ENCODE measurements at places on chromosomes 4 and X.

GRCh38 chr4:1836650-1837049, 19.3 kb downstream of the LETM1 start:
- DNase-seq: no peak

- DNase-seq: no peak
Observed at GRCh38 chr4:119623025-119623424, 5.6 kb downstream of the PDE5A start.

DNA sequence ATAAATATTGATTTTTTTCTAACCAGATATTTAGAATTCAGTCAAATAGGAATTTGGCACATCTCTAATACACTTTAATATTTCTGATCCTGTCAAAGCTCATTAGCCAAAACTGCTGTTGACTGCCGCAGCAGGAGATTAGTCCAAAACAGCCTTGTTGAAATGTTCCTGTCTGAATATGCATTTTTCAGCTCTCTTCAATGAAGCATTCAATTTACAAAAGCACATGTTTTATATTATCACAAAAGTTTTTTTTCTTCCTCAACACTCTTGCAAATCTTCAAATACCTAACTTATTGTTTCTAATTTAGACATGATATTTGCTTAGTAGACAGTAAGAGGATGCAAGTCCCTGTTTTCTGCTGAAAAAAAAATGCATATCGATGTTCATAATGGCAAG, 140.9 kb downstream of the SPATA18 start:
- no peak for DNase-seq

DNA sequence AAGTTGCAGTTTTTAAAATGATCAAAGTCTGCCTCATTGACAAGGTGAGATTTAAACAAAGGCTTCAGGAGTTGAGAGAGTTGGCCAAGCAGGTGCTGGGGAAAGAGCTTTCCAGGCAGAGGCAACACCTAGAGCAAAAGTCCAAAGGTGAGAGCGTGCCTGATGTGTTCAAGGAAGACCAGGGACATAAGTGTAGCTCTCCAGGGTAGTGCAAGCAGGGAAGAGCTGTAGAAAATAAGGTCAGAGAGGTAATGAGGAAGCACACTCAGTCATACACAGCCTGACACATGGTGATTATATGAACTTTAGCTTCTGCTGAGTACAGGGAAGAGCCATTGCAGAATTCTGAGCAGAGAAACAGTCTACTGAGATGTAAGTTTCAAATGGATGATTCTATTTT, 265.0 kb upstream of the NWD2 start:
- DNase-seq: no peak

DNA sequence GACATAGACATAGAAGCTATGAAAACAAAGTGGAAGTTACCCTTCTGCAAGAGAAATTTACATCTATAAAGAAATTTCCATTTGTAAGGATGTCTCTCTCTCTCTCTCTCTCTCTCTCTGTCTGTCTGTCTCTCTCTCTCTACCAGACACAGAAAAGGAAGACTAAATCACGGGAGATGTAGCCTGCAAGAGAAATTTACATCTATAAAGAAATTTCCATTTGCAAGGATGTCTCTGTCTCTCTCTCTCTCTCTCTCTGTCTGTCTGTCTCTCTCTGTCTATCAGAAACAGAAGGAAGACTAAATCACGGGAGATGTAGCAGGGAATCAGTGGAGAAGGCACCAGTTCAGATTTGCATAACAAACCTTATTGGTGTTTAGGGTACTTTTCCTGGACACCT, 65.6 kb upstream of the CTSO start:
- no peak for DNase-seq

GRCh38 chrX:87728024-87728423, 210.4 kb downstream of the KLHL4 start:
- DNase-seq: no peak

DNA sequence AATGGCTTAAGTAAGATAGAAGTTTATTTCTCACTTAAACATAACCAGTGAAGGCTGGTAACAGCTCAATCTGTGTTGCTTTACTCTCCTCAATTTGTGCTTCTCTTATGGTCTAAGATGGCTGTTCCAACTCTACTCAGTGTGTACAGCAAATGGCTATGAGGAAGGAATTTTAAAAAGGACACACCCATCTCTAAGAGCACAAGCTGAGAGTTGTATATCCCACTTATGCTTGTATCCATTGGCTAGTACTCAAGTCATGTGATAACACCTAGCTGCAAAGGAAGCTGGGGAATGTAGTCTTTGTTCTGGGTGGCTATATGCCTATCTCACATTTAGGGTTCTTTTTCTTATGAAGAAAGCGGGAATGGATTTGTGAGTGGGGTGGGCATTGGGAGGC, 63.3 kb downstream of the GPAT3 start:
- DNase-seq: no peak

GRCh38 chr4:3658530-3658913, 107.7 kb upstream of the ADRA2C start:
- DNase-seq: no peak

GRCh38 chrX:41922431-41923151, 763 bp downstream of the CASK start:
- peak; percentile 18 for DNase-seq

DNA sequence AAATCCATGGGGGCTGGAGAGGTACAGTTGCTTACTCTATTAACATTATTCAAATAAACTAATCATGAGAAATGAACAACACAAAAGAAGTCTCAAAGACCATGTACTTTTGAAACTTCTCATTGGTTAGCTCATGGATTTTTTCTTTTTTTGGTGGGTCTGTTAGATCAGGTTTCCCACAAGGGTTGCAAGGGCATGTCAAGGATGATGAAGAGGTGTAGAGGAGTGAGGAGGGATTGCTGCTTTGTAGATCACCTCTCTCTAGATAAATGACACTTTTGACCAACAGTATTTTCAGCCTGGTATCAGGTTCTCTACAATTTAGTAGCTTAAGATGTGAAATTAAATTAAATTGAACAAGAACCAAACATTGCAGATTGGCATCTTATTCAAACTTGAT, 417.9 kb upstream of the AGA start:
- DNase-seq: no peak

- DNase-seq: no peak
Observed at GRCh38 chr4:71785959-71786358, 2.1 kb upstream of the GC start.

DNA sequence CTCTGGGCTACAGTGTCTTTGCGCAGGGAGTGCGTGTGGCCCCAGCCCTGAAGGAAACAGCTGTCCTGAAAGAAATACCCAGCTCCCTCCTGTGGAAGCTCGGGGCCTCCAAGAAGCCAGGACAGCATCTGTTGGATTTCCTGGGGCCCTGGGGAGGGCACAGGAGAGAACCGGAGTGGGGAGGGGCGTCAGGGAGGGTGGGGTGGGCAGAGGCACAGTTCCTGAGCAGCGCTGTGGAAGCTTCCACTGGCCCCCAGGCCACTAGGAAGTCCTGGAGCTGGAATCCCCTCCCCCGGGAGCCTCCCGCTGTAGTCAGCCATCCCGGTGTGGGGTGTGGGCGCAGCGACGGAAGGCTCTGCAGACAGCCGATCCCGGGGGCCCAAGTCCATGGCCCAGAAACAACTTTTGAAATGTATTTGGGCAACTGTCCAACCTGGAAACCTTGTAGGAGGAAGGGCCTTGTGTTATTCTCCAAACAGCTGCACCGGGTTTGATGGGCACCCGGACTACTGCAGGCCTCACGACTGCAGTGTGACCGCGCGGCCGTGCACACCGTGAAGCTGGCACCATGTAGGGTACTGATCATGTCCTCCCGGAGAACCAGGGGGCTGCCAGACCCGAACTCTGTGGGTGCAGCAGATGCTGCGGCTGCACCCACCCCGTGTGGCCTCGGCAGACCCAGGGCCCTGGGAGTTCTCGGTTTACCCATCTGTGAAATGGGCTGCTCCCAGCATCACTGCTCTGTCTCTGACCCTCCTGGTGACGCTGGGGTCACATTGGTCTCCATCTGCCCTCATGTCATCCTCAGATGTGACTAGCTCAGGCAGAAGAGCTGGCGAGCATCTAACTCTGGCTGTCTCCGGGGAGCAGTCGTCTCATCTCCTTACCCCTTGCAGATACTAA, 68.5 kb upstream of the HMX1 start:
- no peak for DNase-seq

DNA sequence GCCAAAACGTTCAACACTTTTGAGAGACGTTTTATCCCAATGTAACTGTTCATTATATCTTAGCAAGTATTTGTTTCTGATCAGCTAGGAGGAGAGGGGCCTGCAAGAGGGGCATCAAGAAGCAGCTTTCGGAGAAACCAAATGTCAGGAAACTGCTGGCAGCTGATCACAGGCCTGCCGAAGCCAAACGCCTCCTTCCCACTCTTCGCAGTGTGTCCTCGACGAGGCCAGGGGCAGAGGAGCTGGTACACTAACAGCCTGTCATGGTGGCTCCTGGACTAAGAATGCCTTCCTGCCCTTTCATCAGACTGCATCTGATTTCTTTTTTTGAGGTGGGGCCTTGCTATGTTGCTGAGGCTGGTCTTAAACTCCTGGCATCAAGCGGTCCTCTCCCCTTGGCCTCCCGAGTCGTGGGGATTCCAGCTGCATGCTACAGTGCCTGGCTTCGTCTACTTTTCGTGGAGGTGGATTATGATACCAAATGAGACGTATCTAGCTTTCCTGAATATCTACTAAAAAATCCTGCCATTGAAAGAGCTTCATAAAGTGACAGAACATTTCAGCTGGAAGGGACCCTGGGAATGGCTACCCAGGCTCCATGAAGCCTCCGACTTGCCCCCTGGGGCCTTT, 134.8 kb downstream of the AFAP1 start:
- no peak for DNase-seq

DNA sequence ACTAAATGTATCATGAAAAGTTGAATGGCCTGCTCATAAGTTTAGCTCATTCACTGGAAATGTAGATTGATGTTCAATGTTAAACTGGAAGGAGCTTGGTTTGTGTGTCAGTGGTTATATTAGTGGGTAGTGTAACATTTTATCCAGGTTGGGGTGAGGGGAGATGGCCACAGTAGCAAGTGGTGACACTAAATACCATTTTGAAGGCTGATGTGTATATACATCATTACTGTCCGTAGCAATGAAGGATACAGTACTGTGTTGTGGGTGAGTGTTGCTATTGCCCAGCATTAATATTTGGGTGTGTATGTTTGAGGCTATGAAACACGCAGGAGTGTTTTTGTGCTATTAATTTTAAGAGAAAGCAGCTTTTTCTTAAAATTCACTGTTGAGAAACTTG, 6.3 kb downstream of the HMGB3 start:
- no peak for DNase-seq

DNA sequence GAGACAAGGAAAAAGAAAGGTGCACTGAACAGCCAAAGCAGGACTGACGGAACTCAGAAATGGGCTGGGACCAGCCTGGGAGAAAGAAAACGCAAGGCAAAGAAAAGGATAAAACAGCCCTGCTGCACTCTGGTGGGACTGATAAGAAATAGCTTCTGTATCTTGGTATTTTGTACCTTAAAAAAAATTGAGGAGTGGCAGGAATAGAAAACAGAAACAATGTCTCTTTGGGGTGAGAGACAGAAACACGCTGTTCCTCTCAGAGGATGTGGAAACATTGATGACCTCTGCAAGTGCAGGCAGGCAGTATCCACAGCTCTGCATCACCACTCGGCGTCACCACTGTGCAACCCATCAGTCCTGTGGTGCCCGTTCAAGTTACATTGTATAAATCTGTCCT, 152.5 kb upstream of the SPRY1 start:
- peak; percentile 8 for DNase-seq

- DNase-seq: no peak
Observed at GRCh38 chrX:153864101-153864500, 21.9 kb downstream of the L1CAM start.

DNA sequence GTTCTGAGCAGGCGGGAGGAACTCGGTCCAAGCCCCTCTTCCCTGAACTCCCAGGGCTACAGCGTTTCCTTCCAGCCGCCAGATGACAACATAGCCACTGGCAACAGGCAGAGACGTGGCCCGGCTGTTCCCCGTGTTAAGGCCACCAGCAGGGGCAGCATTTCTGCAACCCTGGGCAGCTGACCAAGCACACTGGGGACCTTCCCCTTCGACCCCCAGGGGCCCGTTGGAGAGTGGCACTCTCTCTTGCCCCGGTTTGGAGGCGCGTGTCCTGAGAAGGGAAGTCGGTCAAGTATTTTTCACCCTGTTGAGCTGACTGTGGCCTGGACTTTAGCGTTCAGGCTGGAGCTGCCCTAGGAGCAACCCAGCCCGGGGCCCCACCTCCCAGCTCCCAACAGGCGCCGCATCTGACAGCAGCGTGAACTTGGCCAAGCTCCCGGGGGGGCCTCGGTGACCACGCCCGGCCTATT, 37.6 kb downstream of the ZBTB49 start:
- no peak for DNase-seq

DNA sequence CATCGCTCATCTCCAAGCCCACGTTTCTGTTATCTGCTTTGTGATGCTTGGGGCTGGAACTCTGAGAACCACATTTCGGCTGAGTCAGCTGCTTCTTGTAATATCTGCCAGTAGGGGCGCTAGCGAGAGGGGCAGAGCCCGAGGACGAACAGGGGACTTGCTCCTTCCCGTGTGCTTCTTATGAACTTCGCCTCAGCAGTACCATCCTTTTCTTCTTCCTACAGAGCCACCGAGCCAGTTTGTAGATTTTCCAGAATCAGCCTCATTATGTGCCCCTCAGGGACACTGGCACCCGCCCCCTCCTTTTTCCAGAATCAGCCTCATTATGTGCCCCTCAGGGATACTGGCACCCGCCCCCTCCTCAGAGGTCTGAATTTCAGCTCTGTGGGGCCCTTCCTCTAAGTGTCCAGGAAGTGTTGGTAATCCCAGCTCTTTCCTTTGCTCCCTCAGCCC, 441.7 kb upstream of the RASGEF1B start:
- DNase-seq: peak; percentile 40

DNA sequence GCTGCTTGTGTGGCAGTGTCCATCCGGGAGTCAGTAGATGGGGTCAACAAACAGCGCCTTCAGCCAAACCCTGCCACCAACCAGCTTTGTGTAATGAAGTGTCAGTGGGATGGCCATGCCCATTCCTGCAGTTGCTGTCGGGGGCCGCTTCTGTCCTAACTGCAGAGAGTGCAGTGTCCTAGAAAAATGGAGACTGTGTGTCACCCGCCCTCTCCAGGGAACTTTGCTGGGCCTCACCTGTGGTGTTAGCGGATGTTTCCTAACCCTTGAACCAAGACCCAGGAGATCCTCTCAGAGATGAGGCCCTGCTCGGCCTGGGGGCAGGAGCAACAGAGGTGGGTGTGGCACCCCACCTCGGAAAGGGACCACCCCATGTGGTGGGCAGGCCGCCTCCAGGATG, 35.3 kb upstream of the HGFAC start:
- no peak for DNase-seq

DNA sequence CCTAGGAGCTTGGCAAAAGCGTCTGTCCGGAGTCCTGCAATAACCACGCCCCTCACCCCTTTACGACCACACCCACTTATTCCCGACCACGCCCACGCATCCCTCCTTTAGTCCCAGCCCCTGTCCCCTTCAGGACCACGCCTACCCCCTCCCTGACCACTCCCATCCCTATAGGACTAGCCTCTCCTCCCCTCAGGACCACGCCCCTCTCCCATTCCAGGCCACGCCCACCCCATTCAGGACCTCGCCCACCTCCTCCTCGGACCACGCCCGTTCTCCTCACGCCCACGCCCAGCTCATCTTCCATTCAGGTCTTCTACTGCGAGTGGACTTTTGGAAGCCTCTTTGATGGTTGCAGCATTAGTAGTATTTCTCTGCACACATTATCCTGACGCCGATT, 131.2 kb upstream of the STX18 start:
- no peak for DNase-seq

GRCh38 chr4:100306018-100306417, 115.8 kb upstream of the DDIT4L start:
- no peak for DNase-seq

- DNase-seq: no peak
Observed at GRCh38 chr4:84481860-84482245, 17.2 kb downstream of the NKX6-1 start.

- no peak for DNase-seq
Observed at GRCh38 chrX:14084466-14084865, 54.8 kb upstream of the GEMIN8 start.

All from CD4-positive, alpha-beta T cell treated with Interferon gamma for 1 hour (primary cell).